Stimulated activated CD8-positive, alpha-beta memory T cell treated with anti-CD3 and anti-CD28 coated beads, Interleukin-15, amount 100 ng/mL, for 4 hours (primary cell): ENCODE measurements at places on chromosomes 5 and 9.

DNA sequence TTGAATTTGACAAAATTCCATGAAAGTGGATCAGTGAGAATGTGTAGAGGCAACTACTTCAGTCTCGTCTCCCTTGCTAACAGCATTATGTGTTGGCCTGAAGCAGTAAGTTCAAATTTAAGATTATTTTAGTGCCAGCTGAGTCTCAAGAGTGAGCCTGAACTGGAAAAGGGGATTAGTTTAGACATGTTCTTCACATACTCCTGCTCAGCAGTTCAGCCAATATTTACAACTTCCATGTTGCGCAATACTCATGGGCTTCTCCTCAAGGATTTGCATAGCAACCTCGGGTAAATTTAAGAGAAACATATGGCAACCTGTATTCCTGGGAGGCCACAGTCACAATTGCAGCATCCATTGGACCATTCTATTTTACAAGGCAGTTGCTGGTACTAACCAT lies 553.8 kb downstream of the PTPRD start:
- no peak for DNase-seq

- no peak for DNase-seq
Observed at GRCh38 chr5:79032031-79032695, 37.3 kb downstream of the DMGDH start.

DNA sequence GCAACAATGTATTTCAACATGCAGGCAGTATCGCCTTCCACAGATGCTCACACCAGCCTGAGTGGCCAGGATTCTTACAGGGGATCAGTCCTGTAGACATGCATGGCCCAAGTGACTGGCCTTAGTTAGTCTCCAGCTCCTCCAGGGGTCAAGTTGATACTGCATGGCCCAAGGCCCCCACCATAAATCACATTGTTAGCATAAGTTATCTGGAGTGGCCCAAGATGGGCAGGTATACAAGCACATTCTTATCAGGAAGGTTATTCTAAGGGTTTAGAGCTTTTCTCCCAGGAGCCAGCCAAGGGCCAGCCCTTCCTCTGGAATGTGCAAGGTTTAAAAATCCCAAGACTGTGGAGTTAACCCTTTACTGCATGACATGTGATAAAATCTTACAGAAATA lies 230.9 kb upstream of the NFIL3 start:
- DNase-seq = no peak

DNA sequence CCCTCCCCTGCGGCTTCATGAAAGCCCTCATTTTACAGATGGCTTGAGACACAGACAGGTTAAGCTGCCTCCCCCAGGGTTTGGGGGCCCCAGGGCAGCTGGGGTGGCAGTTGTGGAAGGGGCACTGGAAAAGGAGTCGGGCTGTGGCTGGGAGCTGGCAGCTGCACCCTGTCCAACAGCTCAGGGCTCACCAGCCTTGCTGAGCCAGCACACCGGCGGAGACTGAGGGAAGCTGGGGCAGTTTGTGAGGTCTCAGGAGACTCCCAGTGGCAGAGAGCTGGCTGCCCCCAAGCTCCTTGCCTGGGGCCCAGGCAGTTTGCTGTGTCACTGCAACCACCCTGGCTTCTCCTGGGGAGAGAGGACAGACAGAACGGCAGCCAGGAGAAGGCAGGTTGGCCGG lies 34.8 kb upstream of the RAPGEF1 start:
- no peak for DNase-seq

DNA sequence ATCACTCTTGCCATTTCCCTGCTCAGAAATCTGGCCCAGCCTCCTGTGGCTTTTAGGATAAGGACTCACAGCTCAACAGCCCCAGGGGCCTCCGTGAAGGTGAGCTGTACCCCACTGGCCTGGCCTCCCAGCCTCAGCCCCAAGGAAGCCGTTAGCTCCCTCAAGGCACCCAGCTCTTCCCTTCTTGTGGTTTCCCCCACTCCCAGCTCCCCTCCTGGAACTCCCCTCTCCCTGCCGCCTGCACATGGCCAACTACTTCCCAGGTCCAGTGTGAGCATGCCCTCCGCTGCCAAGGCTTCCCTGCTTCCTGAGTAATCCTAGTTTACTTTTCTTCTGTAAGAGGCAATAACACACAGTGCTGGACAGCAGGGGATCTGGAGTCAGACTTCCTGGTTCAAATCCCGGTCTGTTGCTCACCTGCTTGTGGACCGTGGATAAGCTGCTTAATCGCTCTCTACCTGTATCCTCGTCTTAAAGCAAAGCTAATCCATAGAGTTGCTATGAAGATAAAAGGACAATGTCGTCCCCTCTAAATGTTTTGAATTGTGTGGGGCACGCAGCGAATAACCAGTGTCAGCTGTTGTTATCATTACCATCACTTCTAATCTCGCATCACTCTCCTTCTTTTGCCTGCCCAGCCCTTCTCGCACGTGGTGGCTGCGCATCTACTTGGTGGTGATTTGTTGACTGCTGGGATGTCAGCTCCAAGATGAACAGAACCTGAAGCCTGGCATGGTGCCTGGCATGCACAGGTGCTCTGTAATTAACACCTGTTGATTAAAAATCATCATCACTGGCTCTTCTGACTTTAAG lies 86.6 kb downstream of the C5orf15 start:
- DNase-seq = no peak

DNA sequence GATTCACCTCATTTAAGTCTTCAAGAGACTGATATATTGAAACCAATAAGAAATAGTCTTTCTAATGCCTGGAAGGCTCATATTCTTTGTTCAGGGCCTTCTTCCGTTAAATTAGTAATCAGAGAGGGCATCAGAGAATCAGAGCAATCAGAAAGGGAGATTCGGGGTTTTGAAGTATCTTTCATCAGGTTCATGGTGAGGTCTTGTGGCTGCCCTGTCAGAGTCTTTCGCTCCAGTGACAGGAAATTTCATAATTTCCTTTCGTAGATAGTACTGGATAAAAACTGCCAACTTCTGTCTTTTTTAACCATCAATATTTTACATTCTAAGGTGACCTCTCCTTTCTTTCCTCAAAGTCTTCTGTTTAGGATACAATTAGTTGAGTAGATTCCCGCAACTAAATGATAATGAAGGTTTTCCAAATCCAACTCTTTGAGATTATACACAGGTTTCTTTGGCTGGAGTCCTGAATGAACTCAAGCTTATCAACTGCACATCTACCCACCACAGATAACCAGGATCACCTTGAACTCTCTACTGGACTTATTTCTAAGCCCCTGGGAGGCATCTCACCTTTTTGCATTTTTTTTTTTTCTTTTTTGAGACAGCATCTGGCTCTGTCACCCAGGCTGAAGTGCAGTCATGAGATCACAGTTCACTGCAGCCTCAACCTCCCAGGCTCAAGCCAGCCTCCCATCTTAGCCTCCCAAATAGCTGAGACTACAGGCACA lies 5.5 kb downstream of the IL31RA start:
- no peak for DNase-seq

DNA sequence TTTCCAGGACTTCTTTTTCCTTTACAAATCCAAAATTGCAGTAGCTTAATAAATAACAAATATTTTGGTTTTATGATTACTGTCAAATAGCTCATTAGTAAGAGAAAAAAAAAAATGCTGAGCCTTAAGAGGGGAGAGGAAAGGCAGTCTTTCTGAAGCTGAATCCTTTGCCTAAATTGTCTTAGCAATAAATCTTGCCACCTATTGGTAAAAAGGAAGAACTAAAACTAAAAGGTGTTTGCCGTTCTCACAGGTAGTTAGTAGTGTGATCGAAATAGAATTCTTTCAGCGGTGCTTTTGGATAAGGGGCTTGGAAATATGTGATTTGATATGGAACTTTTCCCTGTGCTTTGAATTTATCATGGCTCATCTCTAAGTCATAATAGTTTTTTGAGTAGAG lies 31.2 kb downstream of the PIK3R1 start:
- DNase-seq = no peak

DNA sequence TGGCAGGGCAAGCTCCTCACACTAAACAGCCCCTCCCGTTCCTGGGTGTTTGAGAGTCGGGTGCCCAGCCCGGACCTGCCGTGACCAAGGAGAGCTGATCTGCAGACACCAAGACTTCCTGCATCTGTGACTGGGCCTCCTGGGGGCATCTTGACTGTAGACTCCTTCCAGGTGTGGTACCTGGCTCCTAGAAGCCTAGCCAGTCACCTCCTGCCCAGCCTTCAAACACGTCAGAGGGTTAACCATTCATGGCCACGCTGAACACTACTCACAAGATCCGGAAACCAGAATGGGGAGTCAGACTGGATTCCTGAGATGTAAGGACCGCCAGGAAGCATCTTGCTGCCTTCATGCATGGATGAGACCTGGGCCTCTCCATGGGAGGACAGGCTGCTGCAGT lies 3.7 kb upstream of the LCN2 start:
- no peak for DNase-seq

DNA sequence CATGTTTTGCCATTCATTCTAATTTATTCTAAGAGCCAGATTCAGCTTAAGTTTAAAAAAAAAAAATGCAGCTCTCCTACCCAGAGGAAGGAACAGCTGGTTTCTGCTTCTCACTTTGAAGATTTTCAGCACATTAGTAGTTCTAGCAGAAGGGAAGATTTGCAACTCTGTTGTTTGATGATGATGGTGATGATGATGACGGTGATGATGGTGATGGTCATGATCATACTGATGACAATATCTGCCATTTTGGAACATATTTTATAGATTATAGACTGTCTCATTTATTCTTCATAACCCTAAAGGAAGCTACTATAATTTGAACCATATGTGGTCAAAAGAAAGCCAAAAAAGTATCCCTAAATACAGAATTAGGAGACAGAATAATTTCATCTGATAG lies 7.9 kb upstream of the MED10 start:
- DNase-seq = no peak

DNA sequence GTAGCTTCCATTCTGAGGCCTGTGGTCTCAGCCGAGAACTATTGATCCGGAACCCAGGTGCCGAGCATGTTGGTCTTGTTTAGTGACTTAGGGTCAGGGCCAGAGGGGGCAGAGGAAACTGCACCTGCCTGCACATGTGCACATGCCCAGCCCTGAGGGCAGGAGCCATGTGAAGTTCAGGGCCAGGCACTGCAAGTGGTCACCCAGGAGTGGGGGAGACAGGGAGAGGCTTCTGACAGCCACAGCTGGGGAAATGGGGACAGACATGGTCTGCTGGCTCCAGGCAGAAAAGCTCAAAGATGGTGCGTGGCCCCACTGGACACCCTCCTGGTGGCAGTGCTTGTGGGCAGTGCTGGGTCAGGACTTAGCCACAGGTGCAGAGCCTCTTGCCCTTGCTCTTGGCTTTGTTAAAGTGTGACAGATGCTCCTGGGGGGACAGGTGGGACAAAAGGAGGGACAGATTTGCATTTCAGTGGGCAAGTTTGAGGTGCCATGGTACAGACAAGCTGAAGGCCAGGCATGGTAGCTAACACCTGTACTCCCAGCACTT lies 134.4 kb downstream of the CACNA1B start:
- DNase-seq = no peak

DNA sequence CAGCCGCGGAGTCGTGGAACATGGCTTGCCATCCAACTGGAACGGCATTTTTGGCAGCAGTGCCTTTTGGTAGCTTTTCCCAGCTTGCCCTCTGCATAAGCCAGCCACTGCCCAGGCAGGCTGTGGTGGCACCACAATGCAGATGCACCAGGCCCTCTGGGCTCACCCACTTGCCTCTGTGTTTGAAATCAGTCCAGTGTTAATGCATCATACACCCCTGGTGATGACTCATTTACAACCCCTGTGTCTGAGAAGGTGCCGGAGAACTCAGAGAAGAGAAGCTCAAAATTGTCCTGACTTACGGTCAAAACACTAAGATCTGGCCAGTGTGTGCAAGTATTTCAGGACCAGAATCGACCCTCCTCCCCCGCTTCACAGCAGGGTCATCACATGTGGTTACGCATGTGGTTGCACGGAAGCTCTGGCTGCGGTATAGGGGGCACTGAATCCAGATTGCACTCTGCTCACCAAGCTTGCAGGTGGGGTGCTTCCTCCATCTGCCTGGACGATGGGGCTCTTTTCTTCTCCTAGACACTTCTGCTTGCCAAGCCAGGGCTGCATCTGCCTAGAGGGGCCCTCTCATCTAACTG lies 66.5 kb upstream of the SMIM15 start:
- DNase-seq = no peak

GRCh38 chr5:61267116-61267515 lies 64.9 kb upstream of the ZSWIM6 start:
- DNase-seq = no peak
